ENCODE measurements at places on chromosomes 13 and 19.

DNA sequence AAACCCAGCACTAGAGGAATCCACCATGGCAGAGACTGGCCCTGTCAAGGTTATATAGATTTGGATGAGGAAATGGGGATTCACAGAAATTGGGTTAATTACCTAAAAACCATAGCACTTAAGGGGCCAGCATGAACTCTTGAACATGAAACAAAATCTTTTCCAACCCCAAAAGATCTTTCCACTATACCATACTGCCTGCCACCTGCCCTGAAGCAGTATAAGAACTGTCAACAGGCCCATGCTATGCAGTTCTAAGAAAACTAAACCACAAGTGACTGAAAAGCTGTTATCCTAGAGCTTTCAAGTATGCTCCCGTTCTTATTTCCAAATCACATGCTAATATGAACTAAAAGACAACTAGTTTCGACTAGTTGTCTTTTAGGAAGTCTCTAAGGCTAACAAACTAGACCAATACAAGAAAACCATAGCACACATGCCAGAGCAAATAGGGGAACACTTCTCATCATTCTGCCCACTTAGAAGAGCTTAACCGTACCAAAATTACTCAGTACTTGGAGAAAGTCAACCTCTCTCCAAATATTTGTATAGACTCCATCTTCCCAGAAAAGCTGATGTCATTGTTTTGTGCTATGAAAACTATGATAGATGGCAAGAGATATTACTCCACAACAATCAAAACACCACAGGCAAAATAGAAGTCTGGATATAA, 27.5 kb downstream of the HSPH1 start:
- DNase-seq: no peak

DNA sequence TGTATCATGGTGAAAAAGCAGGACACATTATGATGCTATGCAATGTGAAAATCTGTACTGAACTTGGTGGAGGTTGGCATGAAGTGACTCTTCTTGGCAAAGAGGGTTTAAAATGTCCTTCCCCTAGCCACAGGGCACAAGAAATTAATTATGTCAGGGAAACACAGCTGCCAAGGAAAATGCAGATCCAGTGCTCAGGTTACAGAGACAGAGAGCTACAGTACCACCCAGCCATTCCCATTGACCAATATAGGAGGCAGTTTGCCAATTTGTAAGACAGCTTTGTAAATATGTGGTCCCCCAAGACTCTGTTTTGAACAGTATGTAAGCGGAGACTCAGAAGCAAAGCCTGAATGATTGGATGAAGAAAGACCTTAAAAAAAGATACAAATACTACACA, 69.4 kb upstream of the KLF12 start:
- DNase-seq: no peak

DNA sequence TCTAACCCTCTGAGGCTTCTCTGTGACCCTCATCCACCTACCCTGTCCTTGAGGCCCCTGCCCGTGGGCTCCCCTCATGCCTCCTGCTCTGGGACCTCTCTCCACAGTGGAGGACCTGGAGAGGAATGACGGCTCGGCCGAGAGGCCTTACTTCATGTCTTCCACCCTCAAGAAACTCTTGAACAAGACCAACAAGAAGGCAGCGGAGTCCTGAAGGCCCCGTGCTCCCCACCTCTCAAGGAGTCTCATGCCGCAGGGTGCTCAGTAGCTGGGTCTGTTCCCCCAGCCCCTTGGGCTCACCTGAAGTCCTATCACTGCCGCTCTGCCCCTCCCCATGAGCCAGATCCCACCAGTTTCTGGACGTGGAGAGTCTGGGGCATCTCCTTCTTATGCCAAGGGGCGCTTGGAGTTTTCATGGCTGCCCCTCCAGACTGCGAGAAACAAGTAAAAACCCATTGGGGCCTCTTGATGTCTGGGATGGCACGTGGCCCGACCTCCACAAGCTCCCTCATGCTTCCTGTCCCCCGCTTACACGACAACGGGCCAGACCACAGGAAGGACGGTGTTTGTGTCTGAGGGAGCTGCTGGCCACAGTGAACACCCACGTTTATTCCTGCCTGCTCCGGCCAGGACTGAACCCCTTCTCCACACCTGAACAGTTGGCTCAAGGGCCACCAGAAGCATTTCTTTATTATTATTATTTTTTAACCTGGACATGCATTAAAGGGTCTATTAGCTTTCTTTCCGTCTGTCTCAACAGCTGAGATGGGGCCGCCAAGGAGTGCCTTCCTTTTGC, 10.8 kb upstream of the ILF3 start:
- DNase-seq: no peak

- peak; percentile 61 for DNase-seq
Measured at GRCh38 chr13:40187324-40187795, 479.1 kb downstream of the FOXO1 start.

GRCh38 chr19:34282611-34283519, 28.5 kb downstream of the GARRE1 start:
- DNase-seq: no peak

DNA sequence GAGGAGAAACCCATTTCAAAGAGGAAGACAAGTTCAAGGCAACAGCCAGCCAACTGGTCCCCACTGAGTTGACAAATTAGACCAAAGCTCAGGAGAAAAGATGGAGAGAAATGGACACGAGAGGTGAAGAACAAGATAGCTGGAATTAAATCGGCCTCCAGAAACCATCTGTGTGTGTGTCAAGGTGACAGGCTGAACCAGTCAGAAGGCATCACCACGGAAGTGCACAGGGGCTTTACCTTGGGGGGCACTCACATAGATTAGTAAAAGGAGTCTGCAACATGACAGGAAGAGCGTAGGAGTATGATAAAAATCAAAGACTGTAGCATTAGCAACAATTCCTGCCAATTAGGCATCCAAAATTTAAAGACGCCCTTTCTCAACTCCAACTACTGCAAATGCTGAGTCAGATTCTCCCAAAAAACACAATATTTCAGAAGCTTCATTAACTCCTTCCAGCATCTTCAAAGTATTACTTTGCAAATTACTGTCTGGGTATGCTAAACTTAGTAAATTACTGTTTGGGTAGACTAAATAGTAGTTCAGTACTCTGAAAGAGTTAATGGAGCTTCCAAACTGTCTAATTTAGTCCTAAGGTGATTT, 66.2 kb downstream of the FOXO1 start:
- DNase-seq: no peak

- DNase-seq: no peak
Measured at GRCh38 chr19:5001615-5002014, 32.7 kb downstream of the KDM4B start.

DNA sequence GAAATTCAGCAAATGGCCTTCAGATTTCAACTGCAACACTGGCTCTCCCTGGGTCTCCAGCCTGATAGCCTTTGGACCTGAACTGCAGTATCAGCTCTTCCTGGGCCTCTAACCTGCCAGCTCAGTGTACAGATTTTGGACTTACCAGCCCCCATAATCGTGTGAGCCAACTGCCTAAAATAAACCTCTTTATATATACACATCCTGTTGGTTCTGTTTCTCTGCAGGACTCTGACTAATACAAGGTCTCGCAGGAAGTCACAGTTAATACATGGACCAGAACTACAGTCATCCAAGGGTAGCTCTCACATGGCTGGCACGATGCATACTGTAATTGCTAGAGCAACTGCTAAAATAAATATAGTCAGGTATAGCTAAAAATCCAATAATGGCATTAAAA, 85.1 kb downstream of the KATNAL1 start:
- no peak for DNase-seq

GRCh38 chr13:46229251-46229650, 17.5 kb downstream of the LRRC63 start:
- DNase-seq: no peak

GRCh38 chr19:33293255-33294057, 8.9 kb downstream of the CEBPA start:
- DNase-seq: no peak

GRCh38 chr19:42224940-42225717, 5.0 kb downstream of the ZNF526 start:
- no peak for DNase-seq

- no peak for DNase-seq
Measured at GRCh38 chr13:45178349-45179162, 22.3 kb downstream of the KCTD4 start.

GRCh38 chr13:33178209-33178840, 107.2 kb downstream of the STARD13 start:
- no peak for DNase-seq

DNA sequence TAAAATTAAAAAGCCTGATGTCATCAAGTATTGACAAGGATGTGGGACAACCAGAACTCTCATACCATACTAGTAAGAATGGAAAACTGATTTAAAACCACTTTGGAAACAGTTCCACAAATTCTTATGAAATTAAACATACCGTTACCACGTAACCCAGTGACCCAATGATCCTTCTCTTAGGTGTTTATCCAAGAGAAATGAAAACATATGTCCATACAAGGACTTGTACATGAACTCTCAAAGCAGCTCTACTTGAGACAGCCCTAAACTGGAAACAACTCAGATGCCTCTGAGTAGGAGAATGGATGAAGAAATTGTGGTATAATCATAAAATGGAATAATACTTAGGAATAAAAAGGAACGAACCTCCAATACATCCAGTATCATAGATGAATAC, 27.6 kb downstream of the SLC6A16 start:
- no peak for DNase-seq

- no peak for DNase-seq
Measured at GRCh38 chr13:32247887-32248286, 67.3 kb downstream of the ZAR1L start.

DNA sequence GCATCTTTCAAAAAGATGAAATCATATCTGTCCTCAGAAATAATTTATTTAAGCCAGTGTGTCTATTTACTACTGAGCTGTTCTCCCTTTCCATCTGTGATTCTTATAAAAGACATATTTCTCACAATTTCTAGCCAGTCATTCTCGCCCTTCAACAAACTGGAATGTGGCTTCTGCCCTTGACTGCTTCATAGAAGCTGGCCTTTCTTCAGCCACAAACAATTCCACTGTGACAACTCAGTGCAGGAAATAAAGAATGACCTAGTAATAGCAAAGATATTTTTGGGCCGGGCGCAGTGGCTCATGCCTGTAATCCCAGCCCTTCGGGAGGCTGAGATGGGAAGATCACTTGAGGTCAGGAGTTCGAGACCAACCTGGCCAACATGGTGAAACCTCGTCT, 655.5 kb downstream of the PCDH9 start:
- DNase-seq: no peak

DNA sequence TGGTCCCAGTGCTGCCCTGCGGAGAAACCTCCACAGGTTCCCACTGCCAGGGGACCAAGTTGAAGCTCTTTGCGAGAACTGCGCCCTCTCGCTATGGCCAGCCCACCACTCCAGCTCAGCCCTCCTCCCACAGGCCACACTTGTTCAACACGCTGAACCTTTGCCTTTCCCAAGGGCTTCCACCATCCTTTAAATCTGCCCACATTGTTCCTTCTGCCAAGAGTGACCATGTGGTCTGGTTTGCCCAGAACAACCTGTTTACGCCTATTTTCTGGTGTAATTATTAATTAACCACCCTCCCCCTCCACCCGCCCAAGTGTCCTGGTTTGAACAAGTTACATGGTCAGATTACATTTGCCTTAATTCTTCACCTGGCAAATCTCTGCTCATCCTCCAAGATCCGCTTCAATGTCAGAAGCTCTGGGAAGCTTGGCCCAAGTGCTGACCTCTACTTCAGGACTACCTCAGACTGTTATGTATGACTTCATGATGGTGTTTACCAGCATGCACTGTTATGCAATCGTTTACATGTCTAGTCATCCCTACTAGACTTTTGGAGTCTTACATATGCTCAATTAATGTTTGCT, 12.0 kb upstream of the USP12 start:
- no peak for DNase-seq

DNA sequence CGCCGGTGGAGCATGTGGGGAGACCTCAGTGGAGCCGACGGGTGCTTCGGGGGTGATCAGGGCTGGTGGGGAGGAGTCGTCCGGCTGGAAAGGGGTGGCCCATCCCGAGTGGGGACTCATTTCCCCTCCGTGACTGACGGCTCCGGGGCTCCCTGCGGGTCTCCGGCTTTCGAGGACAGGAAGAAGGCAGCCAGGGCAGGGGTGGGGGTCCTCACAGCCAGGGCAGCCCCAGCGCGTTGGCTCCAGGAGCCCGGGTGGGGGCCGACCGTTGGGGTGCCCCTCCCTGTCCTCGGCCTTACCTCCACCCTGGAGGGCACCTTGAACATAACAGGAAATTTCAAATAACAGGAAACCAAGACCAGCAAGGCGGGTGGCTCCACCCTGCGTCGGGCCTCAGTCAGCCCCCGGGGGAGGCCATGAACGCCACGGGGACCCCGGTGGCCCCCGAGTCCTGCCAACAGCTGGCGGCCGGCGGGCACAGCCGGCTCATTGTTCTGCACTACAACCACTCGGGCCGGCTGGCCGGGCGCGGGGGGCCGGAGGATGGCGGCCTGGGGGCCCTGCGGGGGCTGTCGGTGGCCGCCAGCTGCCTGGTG, at the start of gene S1PR4:
S1PR4 (plus strand) TSS at position 393 of the 596 bp plus-strand sequence; CDS start at position 417, 24 bp downstream.
- DNase-seq: peak; percentile 51

DNA sequence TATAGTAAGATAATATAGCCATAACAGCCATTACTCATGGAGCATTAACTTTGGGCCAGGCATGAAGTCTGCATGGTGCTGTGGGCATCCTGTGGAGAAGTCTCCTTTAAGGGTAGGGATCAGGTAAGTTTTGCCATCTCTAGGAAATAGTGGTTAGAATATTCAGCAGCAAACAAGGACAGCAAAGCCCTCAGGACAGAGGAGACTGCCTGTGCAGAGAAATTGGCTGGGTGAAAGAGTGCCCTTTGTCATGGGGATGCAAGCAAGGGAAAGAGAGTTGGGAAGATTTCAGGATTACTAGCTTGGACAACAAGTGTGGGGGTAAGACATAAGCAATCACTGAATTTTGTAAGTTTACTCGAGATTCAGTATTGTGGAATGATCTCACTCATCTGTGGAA, 15.7 kb upstream of the OBI1 start:
- DNase-seq: no peak

- DNase-seq: no peak
Measured at GRCh38 chr13:45240143-45240542, 39.3 kb upstream of the KCTD4 start.

- no peak for DNase-seq
Measured at GRCh38 chr13:44930963-44931623, 58.2 kb downstream of the NUFIP1 start.

DNA sequence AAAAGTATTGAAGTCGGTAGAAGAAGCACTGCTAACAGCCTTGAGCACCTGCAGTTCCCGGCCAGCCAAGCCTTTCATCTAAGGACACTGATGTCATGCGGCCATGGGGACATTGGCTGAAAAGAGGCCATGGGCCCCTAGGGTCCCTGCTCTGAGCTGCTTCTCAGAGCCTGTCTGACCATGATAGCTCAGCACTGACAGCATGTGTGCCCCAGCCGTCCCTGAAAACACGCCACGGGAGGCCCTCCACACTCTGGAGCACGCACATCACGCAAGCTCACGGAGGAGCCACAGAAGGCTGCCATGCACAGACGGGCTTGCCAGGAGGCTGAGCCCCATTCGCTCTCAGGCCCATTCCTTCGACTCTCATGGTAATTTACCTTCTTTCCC, 51.8 kb downstream of the MLLT1 start:
- no peak for DNase-seq

DNA sequence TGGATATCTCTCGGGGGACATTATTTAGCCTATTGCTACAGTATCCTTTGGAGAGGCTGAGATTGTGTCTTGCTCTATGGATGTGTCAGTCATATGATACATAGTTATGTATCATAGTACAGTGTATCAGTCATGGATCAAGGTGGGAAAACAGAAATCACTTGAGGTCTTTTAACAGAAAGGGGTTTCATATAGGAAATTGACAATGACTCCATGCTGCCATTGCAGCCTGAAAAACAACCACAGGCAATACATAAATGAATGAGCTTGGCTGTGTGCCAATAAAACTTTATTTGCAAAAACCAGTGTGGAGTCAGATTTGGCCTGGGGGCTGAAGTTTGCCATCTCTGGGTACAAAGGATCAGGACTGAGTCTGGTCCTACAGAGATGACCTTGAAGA, 35.4 kb downstream of the COLGALT1 start:
- DNase-seq: no peak
